ENCODE measurements at places on chromosomes 2 and 18.

DNA sequence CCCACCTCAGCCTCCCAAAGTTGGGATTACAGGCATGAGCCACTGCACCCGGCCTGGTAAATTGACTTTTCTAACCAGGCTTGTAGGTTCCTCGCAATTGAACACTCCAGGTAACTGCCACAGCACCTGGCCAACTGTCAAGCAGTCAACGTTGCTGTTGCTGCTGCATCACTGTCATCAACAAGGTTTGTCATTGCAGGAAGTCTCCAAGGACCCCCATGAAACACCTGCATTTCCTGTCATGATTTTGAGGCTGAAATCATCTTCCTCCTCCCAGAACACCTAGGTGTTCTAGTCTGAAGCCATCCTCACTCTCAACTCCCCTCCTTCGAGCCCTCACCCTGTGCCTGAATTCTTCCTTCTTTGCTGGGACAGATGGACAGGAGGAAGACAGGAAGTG is 29.7 kb downstream of the GYPC start:
- no peak for DNase-seq

DNA sequence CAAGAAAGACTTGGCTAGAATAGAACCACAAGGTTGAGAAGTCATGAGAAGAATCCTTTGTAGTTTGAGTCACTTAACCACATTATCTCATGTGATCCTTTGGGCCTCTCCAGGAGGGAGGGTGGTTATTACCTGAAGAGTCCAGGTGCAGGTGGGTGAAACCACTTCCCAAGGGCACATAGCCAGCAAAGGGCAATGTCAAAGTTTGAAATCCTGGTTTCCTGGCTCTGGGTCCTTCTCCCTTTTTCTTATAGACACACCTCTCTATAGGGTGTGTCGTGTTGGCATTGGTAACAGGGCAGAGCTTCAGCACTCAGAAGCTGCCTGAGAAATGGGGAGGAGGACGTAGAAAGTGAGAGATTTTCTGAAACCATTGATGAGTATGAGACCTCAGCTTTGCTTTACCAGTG is 137.9 kb downstream of the MGAT5 start:
- DNase-seq = no peak

- DNase-seq = no peak
Measured at GRCh38 chr2:158936978-158937377, 31.5 kb upstream of the TANC1 start.

DNA sequence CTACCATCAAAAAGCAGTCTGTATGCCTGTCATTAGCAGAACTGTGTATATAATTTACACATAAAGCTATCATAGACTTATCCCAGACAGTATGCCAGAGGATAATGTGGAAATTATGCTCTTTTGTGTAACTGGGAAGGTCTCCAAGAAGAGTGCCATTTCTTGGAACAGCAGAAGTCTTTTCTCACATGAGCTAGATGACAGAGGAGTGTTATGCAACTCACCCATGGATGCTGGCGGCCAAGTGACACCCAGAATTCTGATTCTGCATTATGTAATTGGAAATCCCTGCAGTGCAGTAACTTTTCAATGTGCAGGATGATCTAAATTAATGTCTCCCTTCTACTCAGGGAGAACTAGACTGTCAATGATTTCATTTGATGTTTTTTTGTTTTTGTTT is 160.0 kb downstream of the UBE2E3 start:
- no peak for DNase-seq

DNA sequence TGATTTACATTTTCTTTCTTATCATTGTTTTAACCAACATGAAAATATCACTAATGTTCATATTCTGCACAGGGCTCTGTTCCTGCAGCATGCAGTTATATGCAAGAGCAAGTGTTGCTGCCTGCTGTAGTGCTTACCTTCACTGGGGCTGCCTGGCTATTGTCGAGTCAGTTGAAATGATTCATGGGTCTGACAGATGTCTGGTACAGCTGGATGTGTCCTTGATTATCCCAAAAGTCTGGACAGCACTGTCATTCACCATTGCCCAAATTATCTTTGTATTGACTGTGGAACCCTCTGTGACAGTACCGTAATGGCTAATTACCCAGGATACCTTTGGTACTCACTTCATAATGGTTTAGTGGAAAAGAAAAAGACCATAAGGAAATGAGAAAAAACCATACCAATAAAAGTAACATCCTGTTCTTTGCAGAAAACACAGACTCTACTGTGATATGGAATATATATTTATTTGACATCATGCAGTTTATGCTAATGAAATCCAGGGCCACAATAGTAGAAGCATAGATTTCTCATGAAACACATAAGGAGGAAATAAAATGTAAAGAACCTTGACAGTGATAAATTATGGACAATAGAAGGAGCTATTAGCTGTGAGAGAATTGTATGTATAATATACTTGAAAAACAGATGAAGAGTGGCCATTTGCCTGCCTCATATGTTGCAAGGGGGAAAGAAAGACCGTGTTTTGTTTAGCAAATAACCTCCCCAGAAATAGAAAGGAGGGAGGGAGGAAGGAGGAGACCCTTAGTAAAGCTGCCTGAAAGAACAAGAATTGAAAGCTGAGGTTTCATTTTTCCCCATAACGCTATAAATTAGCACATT is 249.8 kb upstream of the ATP5MC3 start:
- no peak for DNase-seq

- no peak for DNase-seq
Measured at GRCh38 chr18:22219568-22220355, 50.4 kb downstream of the GATA6 start.

- no peak for DNase-seq
Measured at GRCh38 chr2:190809139-190809764, 71.4 kb upstream of the GLS start.

GRCh38 chr2:40721595-40721994 is 269.7 kb upstream of the SLC8A1 start:
- no peak for DNase-seq

GRCh38 chr18:31983020-31983419 is 35.6 kb upstream of the RNF125 start:
- no peak for DNase-seq

Measured in stimulated activated CD4-positive, alpha-beta T cell treated with anti-CD3 and anti-CD28 coated beads, Interleukin-4, amount 100 ng/mL, for 48 hours (primary cell).